Stimulated activated CD4-positive, alpha-beta T cell treated with anti-CD3 and anti-CD28 coated beads, Interleukin-4, amount 100 ng/mL, for 24 hours (primary cell): ENCODE measurements at places on chromosomes 1 and 21.

GRCh38 chr1:175600721-175601440, 142.5 kb downstream of the TNR start:
- no peak for DNase-seq

- no peak for DNase-seq
Measured at GRCh38 chr1:80776266-80776665, 1024.5 kb upstream of the ADGRL2 start.

- no peak for DNase-seq
Measured at GRCh38 chr1:61187352-61188086, 105.2 kb downstream of the NFIA start.

- no peak for DNase-seq
Measured at GRCh38 chr1:227951624-227952373, 4.1 kb upstream of the WNT9A start.

- DNase-seq, result no peak
Measured at GRCh38 chr1:68745011-68745410, 248.1 kb upstream of the DEPDC1 start.

- DNase-seq, result no peak
Measured at GRCh38 chr21:14995226-14995625, 69.6 kb downstream of the NRIP1 start.

DNA sequence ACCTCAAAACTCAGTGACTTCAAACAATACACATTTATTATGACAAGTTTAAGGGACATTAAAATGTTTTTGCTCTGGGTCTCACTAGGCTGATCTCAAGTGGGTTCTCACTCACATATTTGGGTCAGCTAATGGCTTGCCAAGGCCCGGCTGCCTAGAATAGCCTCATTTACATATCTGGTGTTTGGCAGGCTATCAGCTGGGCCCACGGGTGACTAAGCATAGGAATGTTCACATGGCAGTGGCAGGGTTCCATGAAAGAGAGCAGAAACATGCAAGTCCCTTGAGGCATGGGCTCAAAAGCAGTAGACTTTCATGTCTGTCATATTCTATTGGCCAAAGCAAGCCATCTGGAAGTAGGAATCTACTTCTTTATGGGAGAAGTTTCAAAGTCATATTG, 492.6 kb downstream of the KCNT2 start:
- no peak for DNase-seq

DNA sequence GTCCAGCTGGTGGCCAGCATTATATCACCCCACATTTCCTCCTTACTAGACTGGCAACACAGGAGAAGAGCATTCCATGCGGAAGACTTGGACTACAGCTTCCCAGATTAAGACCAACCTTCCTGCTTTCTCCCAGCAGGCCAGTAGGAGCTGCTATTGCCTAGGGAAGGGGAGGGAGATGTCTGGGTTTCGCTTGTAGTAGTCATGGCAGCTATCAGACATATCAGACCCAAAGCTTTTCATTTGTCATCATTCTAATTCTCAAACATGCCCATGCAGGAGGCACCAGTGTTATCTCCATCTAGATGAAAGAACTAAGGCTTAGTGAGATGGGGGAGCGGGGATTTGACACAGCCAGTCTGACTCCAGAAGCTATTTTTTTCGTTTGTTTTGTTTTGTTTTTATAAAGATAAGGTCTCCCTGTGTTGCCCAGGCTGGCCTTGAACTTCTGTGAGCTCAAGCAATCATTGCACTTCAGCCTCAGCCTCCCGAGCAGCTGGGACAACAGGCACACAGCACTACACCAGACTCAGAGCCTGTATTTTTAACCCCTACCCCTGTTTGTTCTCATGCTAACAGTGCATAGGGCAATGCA, 4.5 kb downstream of the PLA2G2A start:
- DNase-seq, result peak; percentile 27
